ENCODE measurements at places on chromosomes 6 and 20.
A peak's percentile ranks its signal among the peaks of the same experiment; 100 is the strongest.

- DNase-seq = no peak
Measured at GRCh38 chr20:64254571-64255360, 782 bp upstream of the PCMTD2 start.

DNA sequence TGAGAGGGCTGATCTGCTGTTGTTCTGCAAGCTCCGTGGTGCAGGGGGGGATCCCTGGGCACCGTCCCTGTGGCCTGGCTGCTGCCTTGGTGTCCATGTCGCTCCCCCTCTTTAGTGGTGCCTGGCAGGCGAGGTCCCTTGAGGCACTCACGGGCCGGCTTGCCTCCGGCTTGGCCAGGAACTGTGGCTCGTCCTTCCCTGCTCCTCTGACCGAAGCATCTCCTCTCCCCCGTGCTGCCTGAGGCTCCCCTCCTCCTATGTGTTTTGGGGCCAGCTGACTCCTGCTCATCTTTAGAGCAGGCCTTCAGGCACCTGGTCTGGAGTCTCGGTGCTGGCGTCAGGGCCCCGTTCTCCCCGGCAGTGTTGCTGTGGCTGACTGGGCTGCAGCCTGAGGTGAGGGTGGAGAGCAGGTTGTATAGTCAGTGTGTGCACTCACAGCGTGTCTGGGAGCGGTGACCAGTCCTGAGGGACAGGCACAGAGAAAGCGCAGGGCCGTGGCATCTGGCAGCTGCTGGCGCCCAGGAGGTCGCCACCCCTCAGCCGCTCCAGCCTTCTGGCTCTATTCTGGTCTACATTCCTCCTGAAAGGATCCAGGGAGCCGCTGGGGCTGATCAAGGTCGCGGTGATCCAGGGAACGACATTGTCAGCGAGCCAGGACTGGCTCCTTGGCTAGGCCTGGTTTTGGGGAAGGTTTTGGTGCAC lies 43.7 kb downstream of the PYGB start:
- no peak for DNase-seq

- DNase-seq = no peak
Measured at GRCh38 chr20:5663396-5663795, 86.8 kb upstream of the SHLD1 start.

- no peak for DNase-seq
Measured at GRCh38 chr6:58290177-58290576, 972.7 kb downstream of the PRIM2 start.

GRCh38 chr6:42021847-42022754 lies 28.2 kb upstream of the TAF8 start:
- DNase-seq = no peak

GRCh38 chr6:80679992-80680391 lies 573.5 kb downstream of the BCKDHB start:
- no peak for DNase-seq

GRCh38 chr20:19211661-19212468 lies 577 bp upstream of the SLC24A3 start:
- no peak for DNase-seq

DNA sequence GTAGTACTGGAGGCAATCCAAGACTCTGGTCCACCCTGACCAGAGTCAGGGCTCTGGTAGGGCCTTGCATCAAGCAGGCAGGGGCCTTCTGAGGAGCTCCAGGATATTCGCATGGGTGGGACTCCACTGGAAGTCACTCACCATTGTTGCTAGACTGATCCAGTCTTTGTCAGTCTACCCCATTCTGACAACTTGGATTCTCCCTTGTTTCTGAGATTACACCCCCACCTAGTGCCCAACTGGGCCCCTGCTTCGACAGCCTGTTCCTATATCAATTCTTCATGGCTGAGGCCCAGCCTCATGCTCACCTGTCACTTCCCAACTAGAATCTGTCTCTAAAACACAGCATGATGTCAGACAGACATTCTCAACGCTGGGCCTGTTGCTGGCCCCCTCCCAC lies 5.2 kb downstream of the SLC35D3 start:
- peak; percentile 2 for DNase-seq

DNA sequence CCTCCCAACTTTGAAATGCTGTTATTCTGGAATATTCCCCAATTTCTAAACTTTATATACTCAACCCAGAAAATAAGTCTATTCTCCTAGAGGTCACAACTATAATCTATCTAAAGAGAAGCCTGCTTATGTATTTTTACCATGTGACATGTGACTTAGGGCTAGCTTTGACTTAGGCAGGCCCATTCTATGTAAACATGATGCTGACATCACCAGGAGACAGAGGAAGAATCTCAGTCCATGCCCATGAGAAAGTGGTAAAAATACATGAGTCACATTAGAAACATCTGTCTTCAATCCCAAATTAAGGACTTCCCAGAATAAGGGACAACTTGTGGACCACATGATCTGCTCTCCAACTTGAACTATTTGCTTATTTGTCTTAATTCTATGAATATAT lies 113.6 kb upstream of the ID4 start:
- no peak for DNase-seq

- DNase-seq = no peak
Measured at GRCh38 chr6:65633501-65633900, 73.5 kb downstream of the EYS start.

DNA sequence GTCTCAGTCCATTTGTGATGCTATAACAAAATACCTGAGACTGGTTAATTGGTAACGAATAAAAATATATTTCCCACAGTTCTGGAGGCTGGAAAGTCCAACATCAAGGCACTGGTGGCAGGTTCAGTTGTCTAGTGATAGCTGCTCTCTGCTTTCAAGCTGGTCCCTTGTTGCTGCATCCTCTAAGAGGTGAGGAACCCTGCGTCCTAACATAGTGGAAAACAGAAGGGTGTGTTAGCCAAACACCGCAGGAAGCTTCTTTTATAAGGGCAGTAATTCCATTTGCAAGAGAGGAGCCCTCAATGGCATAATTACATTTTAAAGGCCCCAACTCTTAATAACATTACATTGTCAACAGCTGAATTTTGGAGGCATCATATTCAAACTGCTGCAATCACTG lies 372.7 kb downstream of the ADGRB3 start:
- no peak for DNase-seq

GRCh38 chr6:167998215-167998614 lies 744 bp downstream of the KIF25 start:
- no peak for DNase-seq
